ENCODE measurements at places on chromosomes 7 and 10. TPM values are rescaled to one million over a fixed set of nuclear protein-coding genes. Genes with fewer than 3 reads are reported as not detected.
A peak's percentile ranks its signal among the peaks of the same experiment; 100 is the strongest.

Gene MSS51
- total RNA-seq = 1.7 TPM

Gene VSIR
- 20.0 TPM for total RNA-seq

Gene WDR86
- 99.5 TPM for total RNA-seq

Gene CALCR
- not detected for total RNA-seq

Gene ITIH5
- total RNA-seq = 18.9 TPM

Gene OR2A1
- 1.4 TPM for total RNA-seq

Gene GIMAP6
- total RNA-seq = 17.7 TPM

Gene ZC3HAV1L
- total RNA-seq = 44.5 TPM

DNA sequence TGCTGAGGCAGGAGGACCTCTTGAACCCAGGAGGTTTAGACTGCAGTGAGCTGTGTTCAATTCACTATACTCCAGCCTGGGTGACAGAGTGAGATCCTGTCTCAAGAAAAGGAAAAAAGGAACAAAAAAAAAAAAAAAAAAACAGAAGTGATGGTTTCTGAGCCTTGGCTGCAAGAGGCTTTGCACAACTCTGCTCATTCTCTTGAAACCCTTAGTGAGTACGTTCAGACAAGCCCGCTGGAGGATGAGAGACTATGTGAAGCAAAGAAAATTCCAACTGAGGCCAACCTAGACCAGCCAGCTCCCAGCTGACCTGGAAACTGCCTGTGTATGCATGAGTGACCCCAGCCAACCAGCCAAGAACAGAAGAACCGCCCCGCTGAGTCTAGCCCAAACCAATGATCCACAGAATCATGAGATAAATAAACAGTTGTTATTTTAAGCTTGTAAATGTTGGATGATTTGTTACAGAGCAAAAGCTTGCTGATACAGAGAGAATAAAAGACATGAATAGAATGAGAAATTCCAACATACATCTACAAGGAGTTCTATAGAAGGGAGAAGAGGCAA is 50.6 kb upstream of the FZD9 start:
- no peak for DNase-seq

DNA sequence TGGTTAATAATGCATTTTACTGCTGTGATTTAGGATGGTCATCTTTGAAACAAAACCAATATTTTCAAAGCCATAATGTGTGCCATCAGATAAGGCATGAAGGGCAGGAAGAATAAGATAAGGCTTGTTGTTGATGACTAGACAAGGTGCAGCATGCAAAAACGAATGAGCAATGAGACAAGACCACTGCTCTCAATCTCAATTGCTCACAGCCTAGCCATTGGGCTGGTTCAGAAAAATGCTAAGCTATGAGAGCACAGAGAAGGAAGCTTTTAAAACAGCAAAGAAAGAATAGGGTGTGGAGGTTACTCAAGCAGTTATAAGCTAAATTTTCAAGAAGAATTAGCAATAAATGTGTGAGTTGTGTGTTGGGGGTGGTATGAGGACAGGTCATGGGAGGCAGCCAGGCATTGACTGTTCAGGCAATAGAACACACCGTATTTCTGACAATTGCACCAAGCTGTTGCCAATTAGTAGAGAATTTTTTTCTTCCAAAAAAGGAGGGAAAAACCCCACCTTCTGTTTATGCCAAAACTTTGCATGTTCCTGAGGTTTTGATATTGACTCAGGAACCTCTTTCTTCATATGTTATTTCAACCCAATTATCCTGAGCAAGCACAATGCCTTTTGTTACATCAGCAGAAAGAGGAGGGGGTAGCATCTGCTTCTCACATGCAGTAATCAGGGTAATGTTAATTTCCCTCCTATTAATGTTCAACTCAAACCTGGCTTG is 276.5 kb downstream of the HDAC9 start:
- DNase-seq = no peak

DNA sequence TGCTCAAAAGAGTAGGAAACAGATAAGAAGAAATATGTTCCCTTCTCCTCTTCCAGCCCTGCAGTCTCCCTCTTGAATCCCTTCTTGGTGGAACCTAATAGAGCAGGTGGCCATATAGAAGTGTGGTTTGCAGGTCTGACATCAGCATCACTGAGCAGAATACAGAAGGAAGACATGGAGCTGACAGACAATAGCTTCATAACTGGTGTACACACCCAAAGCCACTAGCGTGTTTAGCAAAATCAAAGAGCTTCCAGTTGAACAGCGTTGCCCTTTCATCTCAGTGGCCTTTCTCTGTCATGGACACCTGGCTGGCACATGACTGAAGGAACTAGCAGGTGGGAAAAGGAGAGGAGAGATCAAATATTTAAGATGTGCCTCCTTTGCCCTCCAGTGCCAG is 245.5 kb downstream of the BAMBI start:
- DNase-seq = no peak

- no peak for DNase-seq
Measured at GRCh38 chr10:68153473-68154210, 44.4 kb downstream of the MYPN start.

DNA sequence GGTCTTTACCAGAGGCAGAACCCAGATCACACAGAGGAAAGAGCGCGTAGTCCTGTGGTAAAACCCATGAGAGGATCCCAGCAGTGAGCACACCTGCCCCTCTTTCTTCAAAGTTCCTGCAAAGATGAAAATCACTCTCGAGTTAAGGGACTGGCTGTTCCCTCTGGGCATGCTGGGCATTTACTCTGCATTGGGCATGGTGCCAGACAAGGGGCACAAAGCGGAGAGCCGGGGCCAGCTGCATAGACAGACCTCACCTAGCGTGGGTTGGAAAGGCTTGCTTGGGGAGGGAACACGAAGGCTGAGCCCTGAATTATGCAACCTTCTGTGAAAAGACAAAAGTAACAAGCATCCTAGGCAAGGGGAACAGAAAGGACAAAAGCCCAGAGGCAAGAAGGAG is 120.0 kb upstream of the TCERG1L start:
- DNase-seq = peak; percentile 12

GRCh38 chr7:43570688-43571365 is 12.1 kb upstream of the STK17A start:
- DNase-seq = no peak

DNA sequence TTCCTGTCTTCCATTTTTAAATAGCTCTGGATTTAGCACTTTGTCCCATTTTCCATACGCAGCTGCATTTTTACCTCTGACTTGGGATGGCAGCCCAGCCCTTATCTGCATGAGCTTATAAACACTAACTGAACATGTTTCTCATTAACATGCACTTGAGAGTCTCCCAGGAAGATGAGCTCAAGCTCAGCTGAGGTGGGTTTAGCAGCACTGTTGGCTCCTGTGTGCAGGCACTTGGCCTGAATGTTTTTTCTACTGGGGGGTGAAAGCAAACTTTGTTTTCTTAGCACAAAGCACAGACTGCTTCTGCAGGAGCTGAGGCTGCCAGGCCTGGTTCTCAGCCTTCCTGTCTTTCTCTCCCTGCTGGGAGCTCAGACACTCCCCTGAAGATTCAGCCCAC is 1093.6 kb upstream of the AUTS2 start:
- peak; percentile 74 for DNase-seq

DNA sequence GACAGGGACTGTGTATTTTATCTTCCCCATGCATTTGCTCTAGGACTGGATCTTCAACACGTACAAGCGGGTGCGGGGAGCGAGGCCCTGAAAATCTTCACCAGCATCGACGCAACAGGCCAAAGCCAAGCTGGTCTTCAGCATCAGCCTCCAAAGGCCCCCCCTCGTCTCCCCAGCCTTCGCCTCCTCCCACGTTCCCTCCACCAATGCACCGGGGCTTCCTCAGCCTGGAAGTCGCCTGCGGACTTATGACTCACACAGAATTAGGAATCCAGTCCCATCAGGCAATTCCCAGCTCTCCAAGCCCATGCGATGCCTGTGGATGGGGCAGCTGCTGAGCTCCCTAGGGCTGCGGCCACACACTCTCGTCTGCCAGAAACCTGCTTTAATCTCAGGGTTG is 36.3 kb upstream of the RNF32 start:
- DNase-seq = no peak

DNA sequence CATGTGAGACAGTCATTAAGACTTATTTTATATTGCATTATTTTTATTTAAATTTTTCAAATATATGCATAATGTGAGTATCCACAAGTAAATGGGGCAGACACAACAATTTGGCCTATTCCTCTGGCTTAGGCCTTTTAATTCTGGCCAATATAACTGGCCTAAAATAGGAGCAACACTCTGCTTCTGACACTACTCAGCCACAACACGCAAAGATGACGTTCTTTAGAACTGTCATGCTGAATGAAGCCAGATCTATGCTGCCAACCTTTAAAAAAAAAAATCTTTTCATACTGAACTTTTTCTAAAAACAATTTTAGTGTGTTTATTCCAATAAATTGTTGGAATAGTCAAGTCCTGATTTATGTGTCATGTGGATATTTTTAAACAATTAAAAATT is 355.0 kb upstream of the BMPER start:
- DNase-seq = no peak

DNA sequence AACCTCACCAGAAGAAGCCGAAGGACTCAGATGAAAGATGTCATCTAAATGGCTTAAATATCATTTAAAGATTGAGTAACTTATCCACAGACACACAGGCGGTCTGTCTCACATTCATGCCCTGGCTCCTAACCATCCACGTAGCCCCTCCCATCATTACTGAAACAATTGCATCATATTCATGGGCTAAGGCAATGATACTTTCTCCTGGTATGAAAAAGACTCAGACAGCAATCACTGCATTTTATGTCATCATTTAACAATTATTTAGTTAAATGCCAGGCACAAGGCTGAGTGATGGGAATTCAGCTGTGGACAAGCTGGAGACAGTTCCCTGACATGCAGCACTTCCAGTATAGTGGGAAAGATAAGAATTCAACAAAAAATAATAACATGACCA is 11.2 kb upstream of the TECTB start:
- DNase-seq = no peak

- DNase-seq = no peak
Measured at GRCh38 chr7:109336531-109336930, 766.9 kb downstream of the DNAJB9 start.
